ENCODE measurements at places on chromosomes 4 and X.
A peak's percentile ranks its signal among the peaks of the same experiment; 100 is the strongest.

- H3K4me3 ChIP-seq, result peak overlapping the region; percentile 64
- peak overlapping the region; percentile 99 for H3K27ac ChIP-seq
- peak; percentile 56 for DNase-seq
- H3K36me3 ChIP-seq, result no peaks in the 10 kb centered on the region
Observed at GRCh38 chr4:2413821-2414610, 4.4 kb downstream of the ZFYVE28 start.

GRCh38 chr4:186078981-186079638, 10.2 kb downstream of the TLR3 start:
- no peak overlapping the region for H3K27ac ChIP-seq
- H3K4me1 ChIP-seq, result no peaks in the 10 kb centered on the region
- no peaks in the 10 kb centered on the region for H3K27me3 ChIP-seq
- H3K36me3 ChIP-seq, result no peaks in the 10 kb centered on the region

GRCh38 chr4:38204339-38205035, 244.3 kb downstream of the PTTG2 start:
- DNase-seq, result no peak
- no peaks in the 10 kb centered on the region for H3K27me3 ChIP-seq
- peaks cover 6% of the 10 kb centered on the region for H3K4me1 ChIP-seq
- no peak overlapping the region for H3K4me3 ChIP-seq
- H3K27ac ChIP-seq, result no peak overlapping the region

DNA sequence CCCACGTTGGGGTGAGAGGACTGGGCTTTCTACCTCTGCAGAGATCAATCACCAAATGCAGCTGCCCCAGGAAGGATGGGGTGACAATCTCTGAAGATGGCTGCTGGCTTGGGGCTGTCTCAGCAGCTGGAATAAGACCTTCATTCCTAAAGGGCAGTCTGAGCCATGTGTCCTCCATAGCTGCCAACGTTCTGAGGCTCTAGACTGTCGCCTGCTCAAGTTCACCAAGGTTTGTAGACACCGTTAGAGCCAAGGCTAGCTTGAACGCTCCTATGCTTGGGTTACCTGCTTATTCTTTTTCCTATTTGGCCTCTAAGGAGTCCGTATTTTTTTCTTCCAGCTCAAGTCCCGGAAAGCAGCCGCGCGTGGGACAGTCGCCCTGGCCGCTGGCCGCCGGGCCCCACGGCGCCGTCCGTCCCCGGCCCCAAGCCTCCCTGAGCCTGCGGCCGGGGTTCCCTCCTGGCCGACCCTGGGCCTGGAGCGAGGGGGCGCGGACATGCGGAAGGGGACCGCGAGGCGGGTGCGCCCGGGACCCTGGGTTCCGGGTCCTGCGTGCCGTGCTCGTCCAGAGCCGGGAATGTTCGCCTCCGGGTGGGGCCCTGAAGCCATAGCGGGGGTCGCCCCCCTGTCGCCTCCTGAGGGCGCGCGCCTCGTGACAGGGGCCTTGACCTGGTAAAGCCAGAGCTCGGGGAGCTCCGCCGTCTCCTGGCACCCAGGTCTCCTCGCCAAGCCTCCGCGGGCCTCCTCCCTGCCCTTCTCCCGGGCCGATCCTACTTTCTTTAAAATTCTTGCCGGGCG, 23.3 kb downstream of the MRFAP1 start:
- no peaks in the 10 kb centered on the region for H3K36me3 ChIP-seq
- H3K27me3 ChIP-seq, result peaks cover 54% of the 10 kb centered on the region
- no peak overlapping the region for H3K27ac ChIP-seq
- no peak overlapping the region for H3K4me3 ChIP-seq
- H3K4me1 ChIP-seq, result no peaks in the 10 kb centered on the region

- H3K4me3 ChIP-seq, result peak overlapping the region; percentile 27
- no peaks in the 10 kb centered on the region for H3K27me3 ChIP-seq
- peaks cover 15% of the 10 kb centered on the region for H3K4me1 ChIP-seq
- peak; percentile 73 for DNase-seq
- H3K27ac ChIP-seq, result peak overlapping the region; percentile 32
- no peaks in the 10 kb centered on the region for H3K36me3 ChIP-seq
Observed at GRCh38 chrX:124395145-124395880, 49.0 kb downstream of the SH2D1A start.

DNA sequence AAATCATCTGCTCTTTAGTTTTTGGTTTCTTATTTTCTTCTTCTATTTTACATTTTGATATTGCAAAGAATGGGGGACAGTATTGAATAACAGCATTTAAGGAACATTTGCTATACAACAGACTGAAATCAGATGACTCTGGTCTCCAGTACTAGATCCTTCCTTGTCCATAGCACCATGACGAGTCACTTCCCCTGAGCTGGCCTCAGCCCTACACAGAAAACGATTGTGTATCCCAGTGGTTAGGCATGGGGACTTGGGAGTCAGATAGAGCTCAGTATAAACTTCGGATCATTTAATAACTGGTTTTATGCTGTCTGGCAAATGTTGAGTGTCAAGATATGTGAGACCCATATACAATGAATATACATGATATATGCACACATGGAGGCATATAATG, 44.7 kb upstream of the BEX4 start:
- no peak overlapping the region for H3K27ac ChIP-seq
- no peaks in the 10 kb centered on the region for H3K4me1 ChIP-seq

DNA sequence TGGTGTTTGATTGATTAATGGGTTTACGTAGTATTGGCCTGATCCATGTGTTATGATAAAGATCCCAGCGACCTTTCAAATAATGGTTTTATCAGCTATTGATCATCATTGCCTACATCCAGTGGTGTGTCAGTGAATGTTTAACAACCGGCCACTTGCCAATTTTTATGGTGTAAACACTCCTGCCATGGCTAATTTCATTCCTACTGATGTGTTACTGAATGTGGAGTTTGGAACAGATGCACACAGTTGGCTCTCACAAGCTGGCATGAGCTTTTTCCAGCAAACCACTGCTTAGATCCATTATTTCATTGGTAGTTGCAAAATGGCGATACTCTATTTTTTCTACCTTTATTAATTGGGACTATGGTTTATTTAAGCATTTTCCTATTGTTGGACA, 139.9 kb downstream of the REPS2 start:
- H3K4me3 ChIP-seq, result no peak overlapping the region
- H3K27ac ChIP-seq, result no peak overlapping the region
- H3K36me3 ChIP-seq, result no peaks in the 10 kb centered on the region
- no peak for DNase-seq

DNA sequence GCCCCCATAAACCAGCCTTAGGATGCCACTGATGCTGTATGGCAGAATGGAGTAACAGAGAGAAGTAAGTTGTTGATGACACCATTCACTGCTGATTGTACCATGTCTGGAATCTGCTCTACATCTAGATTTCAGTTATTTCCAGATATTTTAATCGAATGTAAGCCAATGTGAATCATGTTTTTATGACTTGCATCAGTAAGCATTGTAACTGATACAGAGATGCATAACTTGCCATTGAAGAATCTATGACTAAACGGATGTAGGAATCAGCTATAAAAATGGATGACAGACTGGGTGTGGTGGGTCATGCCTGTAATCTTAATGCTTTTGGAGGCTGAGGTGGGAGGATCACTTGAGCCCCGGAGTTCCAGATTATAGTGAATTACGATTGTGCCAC, 161.0 kb upstream of the GATB start:
- H3K27me3 ChIP-seq, result no peaks in the 10 kb centered on the region
- H3K4me1 ChIP-seq, result no peaks in the 10 kb centered on the region
- no peaks in the 10 kb centered on the region for H3K36me3 ChIP-seq
- H3K27ac ChIP-seq, result no peak overlapping the region

DNA sequence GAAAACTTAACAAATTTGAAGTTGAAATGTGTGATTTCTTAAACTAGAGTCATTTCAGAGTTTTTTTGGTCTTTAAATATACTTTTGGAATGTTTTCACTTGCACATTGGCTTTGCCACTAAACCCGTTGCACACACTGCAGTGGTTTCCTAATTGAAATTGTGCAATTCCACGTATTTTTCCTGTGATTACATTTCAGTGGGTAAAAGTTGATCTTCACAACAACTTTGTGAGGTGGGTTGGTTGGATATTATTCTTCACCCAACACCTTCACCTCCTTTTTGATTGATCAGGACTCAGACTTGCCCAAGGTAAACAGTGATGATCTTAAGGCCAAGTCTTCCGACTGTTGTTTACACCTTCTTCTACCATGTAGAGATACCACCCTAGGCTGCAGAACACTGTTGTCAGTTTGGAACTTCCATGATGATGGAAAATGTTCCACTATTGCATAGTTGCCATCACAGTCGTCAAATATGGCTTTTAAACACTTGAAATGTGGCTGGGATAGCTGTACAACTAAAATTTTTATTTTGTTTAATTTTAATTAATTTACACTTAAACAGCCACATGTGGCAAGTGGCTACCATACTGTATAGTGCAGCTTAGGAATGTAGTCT, 13.7 kb downstream of the SEPTIN11 start:
- H3K27me3 ChIP-seq, result no peaks in the 10 kb centered on the region
- no peak for DNase-seq
- no peaks in the 10 kb centered on the region for H3K36me3 ChIP-seq
- H3K4me1 ChIP-seq, result no peaks in the 10 kb centered on the region
- H3K4me3 ChIP-seq, result no peak overlapping the region

DNA sequence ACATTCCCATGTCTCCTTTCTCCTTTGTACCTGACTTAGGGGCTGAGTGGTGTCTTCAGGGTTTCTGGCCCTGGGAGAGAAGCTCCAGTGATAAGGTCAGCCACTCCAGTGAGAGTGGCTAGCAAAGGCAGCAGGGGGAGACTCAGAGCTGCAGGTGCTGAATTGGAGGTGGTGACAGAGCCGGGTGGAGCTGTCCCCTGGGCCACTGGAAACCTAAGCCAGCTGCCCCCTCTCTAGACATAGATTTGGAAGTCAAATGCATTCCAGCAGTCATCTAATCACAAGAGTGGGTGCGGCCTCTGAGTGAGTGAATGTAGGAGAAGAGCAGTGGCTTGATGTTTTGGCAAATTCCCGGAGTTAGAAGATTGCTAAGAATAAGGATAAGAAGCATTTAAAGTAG, 28.5 kb downstream of the TRIM2 start:
- no peak for DNase-seq
- no peaks in the 10 kb centered on the region for H3K4me1 ChIP-seq
- no peak overlapping the region for H3K27ac ChIP-seq
- no peak overlapping the region for H3K4me3 ChIP-seq
- no peaks in the 10 kb centered on the region for H3K36me3 ChIP-seq
- H3K27me3 ChIP-seq, result no peaks in the 10 kb centered on the region

- H3K36me3 ChIP-seq, result no peaks in the 10 kb centered on the region
- no peak overlapping the region for H3K27ac ChIP-seq
- H3K4me3 ChIP-seq, result no peak overlapping the region
- H3K4me1 ChIP-seq, result no peaks in the 10 kb centered on the region
Observed at GRCh38 chrX:101263766-101264165, 27.4 kb downstream of the TAF7L start.

- DNase-seq, result no peak
- H3K4me3 ChIP-seq, result peak overlapping the region; percentile 78
- no peaks in the 10 kb centered on the region for H3K4me1 ChIP-seq
- H3K27me3 ChIP-seq, result no peaks in the 10 kb centered on the region
- H3K36me3 ChIP-seq, result no peaks in the 10 kb centered on the region
- no peak overlapping the region for H3K27ac ChIP-seq
Observed at GRCh38 chrX:49101629-49101984, 21.9 kb upstream of the WDR45 start.

- H3K36me3 ChIP-seq, result no peaks in the 10 kb centered on the region
- no peak overlapping the region for H3K27ac ChIP-seq
- no peak overlapping the region for H3K4me3 ChIP-seq
- no peaks in the 10 kb centered on the region for H3K4me1 ChIP-seq
Observed at GRCh38 chrX:103941201-103941975, 21.0 kb upstream of the TMSB15B start.

DNA sequence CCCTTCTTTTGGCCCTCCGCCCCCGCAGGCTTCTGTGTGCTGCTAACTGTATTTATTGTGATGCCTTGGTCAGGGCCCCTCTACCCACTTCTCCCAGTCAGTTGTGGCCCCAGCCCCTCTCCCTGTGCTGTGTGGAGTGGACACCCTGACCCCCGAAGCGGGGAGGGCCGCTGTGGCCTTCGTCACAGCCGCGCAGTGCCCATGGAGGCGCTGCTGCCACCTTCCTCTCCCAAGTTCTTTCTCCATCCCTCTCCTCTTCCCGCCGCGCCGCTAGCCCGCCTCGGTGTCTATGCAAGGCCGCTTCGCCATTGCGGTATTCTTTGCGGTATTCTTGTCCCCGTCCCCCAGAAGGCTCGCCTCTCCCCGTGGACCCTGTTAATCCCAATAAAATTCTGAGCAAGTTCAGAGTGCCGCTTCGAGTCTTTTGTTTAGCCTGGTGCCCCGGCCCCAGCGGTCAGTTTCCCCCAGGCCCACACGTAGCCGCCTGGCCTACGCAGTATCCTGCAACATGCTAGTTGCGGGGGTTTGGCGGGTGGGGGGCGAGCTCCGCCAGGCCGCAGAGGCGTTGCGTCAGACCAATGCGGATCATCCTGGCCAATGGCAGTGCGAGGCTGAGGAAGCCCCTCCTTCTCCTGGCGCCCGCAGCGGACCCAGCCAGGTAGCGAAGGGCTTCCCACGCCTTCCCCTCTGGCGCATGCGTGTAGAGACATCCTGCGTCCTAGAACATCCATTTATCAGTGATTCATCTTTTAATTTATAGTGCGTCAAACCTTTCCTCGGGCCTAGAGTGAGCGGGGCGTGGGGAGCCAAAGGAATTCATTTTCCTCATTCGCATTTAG, 5.6 kb upstream of the KANTR start:
- H3K4me1 ChIP-seq, result no peaks in the 10 kb centered on the region
- no peak for DNase-seq
- no peaks in the 10 kb centered on the region for H3K27me3 ChIP-seq
- H3K36me3 ChIP-seq, result no peaks in the 10 kb centered on the region

GRCh38 chr4:140234697-140235060, 80.7 kb upstream of the MAML3 start:
- no peaks in the 10 kb centered on the region for H3K36me3 ChIP-seq
- no peaks in the 10 kb centered on the region for H3K4me1 ChIP-seq

DNA sequence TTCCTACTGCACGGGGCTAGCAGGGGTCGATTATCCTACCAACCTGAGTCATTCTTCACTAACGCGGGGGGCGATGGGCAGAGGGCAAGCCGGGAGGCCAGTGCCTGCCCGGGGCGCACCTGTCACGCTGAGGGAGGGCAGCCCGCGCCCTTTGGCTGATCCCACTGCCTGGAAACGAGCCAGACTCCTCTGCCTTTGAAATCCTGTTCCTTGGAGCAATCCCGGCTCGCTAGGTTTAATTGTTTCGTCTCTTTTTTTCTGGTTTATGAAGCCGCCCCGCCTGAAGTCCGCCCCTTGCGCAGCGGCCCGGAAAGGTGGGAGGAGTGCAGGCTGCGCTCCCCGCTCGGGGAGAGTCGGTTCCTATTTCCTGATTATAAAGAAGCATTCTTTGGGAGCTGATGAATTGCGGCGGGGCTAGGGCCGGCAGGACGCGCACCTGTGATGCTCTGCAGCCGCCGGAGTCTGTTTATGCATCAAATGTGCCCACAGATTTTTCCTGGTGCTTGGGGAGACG, 484.2 kb downstream of the BCOR start:
- H3K4me3 ChIP-seq, result peak overlapping the region; percentile 69
- peak; percentile 8 for DNase-seq
- no peaks in the 10 kb centered on the region for H3K27me3 ChIP-seq
- no peaks in the 10 kb centered on the region for H3K36me3 ChIP-seq
- peak overlapping the region; percentile 100 for H3K27ac ChIP-seq
- H3K4me1 ChIP-seq, result peaks cover 17% of the 10 kb centered on the region
